ENCODE measurements at places on chromosomes 3 and 15.

DNA sequence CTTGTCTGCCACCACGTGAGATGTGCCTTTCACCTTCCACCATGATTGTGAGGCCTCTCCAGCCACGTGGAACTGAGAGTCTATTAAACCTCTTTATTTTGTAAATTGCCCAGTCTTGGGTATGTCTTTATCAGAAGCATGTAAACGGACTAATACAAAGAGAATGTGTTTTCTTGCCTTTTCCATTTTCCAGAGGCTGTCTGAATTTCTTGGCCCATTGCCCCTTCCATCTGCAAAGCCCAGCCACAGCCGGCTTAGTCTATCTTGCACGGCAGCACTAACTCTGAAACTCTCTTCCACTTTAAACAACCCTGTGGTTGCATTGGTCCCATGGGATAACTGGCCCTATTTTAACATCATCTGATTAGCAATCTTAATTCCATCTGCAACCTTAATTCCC, 215.3 kb downstream of the LRTM1 start:
- no peak for DNase-seq

- no peak for DNase-seq
These were observed 17.5 kb upstream of the ALPK3 start for GRCh38 chr15:84799511-84800187.

DNA sequence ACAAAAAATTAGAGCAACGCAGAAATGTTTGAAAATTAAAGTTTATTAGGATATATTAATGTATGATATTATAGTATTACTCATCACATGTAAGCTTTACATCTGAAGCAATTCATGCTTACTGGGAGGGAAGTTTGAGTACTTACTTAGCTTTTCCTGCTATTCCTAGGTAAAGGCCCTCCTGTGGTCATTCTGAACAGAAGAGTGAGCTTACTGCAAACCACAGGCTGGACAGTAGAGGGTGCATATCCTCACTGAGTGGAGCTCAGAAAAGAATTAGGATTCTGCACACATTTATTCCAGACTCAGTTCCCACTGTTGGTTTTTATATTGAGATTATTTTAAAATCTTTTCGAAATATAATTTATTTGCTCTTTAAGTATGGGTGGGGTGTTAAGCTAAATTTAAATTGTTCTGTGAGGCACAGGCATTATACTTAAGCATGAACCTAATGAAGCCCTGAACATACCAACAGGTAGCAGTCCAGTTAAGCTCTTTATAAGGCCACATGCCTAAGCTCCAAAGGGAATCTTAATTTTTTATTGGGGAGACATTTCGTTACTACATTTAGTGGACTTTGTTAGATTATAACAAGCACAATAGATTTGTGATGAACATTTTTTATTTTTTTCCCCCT, 10.2 kb downstream of the MRPS22 start:
- DNase-seq = no peak

GRCh38 chr3:88152841-88153240, 3.1 kb downstream of the C3orf38 start:
- no peak for DNase-seq

DNA sequence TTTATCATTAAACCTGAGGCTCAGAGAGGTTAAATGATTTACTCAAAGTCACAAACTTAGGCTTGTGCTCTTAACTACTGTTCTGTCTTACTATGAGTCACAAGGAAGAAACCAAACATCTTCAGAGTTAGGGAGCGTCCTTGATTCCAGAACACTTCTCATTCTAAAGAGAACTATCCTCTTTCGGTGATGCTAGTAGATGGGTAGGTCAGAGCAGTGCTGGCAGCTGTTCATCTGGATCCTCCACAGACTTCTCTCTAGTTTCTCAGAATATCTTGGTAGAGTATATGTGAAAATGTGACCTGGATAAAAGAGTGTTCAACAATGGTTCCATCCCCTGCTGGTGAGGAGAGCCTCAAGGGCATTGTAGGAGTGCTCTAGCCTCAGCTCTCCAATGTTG, 3.3 kb downstream of the ARL6IP5 start:
- no peak for DNase-seq

DNA sequence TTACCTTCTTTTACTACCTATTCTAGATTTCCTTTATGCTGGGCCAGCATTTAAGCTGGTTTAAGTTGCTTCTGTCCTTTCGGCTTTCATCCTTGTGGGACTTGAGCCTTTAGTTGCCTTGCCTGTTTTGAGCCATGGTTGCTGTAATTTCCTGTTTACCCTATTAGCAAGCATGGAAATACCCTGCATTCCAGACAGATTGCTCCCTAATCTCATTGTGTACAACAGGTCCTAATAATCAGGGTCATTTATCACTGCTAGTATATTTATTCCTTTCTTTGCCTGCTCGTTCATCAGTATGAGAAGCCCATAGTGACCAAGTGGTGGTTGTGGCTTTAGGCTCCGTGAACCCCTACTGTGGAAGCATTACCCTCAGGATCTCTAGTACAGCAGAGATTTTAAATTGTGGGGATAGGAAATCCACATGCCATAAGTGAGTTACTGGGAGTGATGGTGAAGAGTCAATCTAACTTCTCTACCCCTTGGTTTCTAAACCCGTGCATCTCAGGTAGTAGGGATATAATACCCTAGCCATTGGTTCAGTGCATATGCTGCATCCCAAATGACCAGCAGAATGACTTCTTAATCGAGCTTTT, 31.9 kb downstream of the NCK1 start:
- DNase-seq = no peak

DNA sequence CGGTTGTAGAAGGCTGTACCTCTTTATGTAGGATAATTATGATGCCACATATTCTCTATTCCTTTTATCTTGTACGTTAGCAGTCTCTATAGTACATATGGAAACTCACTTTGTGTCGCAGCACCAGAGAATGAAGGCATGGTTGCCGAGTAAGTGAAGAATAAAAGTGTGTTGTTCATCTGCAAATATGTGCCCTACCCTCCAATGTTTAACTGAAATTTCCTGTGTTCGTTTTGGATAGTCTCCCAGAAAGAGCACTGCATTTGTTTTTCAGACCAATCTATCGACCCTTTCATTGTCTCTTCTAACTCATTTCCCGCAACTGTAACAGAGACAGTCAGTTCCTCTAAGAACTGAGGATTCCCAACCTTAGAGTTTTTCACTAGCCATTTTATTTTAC, 592.8 kb downstream of the TUSC7 start:
- no peak for DNase-seq
